K562 (cell line): ENCODE measurements at places on chromosomes 6 and 20.

DNA sequence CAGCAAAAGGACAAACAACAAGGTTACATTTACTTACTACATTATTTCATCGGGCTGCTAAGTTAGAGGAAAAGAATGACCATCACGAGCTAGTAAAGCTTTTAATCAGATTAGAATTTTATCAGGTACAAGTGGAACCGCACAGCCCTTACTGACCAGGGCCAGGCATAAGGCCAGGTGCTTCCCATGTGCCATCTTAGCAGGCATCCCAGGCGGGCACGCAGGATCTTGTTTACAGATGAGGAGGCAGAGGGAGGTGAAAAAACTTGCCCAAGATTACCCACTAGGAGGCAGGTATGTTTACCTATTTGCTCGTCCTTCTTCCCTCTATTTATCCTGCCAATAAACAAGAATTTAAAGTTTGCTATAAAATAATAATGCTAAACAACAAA lies 10.7 kb downstream of the EZR start:
- peaks cover 42% of the 10 kb centered on the region for H3K4me1 ChIP-seq
- no peak overlapping the region for H3K4me3 ChIP-seq
- H3K36me3 ChIP-seq, result peaks cover 68% of the 10 kb centered on the region

DNA sequence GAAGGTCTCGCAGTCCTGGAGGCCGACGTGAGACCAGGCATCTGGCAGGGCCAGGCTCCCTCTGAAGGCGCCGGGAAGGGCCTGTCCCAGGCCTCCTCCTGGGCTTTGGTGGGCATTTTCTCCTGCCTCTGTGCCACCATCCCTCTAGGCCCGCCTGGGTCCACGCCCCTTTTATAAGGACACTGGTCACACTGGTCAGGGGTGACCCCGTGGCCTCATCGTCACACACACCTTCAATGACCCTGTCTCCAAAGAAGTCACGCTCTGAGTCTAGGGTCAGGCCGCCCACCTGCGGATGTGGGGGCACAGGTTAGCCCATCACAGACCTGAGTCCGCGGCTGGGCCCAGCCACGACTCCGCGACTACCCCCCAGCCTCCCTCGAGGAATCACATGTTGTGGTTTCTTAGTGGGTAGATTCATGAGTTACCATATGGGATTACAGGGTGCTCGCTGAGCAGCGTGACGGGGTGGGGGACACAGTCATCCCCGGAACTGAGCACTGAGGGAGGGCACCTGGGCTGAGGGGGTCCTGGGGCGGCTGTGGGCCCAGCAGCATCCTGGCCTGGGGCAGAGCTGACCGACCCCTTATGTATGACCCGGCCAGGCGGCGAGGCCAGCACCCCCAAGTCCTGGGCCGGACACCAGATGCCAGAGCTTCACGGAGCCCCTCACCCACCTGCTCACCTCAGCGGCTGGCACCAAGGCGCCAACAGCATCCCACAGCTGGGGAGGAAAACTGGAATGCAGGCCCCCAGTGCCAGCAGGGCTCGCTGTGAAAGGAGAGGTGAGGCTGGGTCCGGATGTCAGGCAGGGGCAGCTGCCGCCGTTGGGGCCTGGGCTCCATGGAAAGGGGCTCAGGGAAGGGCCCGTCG lies 115.9 kb downstream of the DLL1 start:
- no peaks in the 10 kb centered on the region for H3K36me3 ChIP-seq
- no peak overlapping the region for H3K4me3 ChIP-seq
- no peak overlapping the region for H3K27ac ChIP-seq
- H3K27me3 ChIP-seq, result peaks cover 15% of the 10 kb centered on the region; the same call in 1 of the 2 replicates

- H3K4me3 ChIP-seq, result no peak overlapping the region
- H3K36me3 ChIP-seq, result no peaks in the 10 kb centered on the region
- H3K4me1 ChIP-seq, result peaks cover 33% of the 10 kb centered on the region
- DNase-seq, result no peak
- no peak overlapping the region for H3K27ac ChIP-seq
Observed at GRCh38 chr20:63054681-63055240, 48.0 kb upstream of the BHLHE23 start.

DNA sequence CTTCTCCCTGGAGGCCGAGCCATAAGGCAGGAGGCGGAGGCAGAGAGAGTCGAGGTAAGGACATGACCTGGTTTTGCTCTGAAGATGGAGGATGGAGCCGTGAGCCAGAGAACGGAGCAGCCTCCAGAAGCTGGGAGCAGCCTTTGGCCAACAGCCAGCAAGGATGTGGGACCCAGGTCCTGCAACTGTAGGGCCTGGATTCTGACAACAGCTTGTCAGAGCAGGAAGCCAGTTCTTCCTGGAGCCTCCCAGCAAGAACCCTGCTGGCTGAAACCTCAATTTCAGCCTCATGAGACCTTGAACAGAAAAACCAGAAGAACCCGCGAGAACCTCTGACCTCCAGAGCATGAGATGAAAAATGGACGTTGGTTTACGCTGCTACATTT lies 13.4 kb upstream of the MRGBP start:
- no peak for DNase-seq
- H3K4me3 ChIP-seq, result no peak overlapping the region
- H3K36me3 ChIP-seq, result no peaks in the 10 kb centered on the region
- H3K27me3 ChIP-seq, result no peaks in the 10 kb centered on the region
- no peaks in the 10 kb centered on the region; the same call in 2 of the 3 replicates for H3K4me1 ChIP-seq

DNA sequence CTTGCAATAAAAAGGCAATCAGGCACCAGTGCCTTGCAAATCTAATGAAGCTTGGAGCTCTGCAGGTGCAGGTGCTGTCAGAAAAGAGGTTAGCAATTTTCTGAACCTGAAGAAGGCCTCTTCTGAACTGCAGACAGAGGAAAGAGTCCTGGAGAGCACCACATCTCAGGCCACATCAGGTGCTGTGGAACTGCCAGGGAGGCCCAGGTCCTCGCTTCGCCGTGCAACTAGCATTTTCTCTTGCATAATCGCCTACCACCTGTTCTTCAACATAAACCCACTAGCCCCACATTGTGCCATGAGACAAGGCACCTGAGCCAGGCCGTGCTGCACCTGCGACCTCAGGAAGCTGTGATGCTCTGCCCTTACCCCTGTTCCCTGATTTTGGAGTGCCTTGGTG lies 187.6 kb downstream of the DTNBP1 start:
- no peaks in the 10 kb centered on the region for H3K27me3 ChIP-seq
- peaks cover 46% of the 10 kb centered on the region for H3K36me3 ChIP-seq
- H3K4me3 ChIP-seq, result no peak overlapping the region
- no peak overlapping the region for H3K27ac ChIP-seq
- DNase-seq, result no peak

- H3K4me3 ChIP-seq, result no peak overlapping the region
- no peaks in the 10 kb centered on the region for H3K4me1 ChIP-seq
- H3K27ac ChIP-seq, result no peak overlapping the region
- H3K36me3 ChIP-seq, result no peaks in the 10 kb centered on the region
- H3K27me3 ChIP-seq, result peaks cover 38% of the 10 kb centered on the region
Observed at GRCh38 chr6:3518356-3519190, 61.7 kb upstream of the SLC22A23 start.

DNA sequence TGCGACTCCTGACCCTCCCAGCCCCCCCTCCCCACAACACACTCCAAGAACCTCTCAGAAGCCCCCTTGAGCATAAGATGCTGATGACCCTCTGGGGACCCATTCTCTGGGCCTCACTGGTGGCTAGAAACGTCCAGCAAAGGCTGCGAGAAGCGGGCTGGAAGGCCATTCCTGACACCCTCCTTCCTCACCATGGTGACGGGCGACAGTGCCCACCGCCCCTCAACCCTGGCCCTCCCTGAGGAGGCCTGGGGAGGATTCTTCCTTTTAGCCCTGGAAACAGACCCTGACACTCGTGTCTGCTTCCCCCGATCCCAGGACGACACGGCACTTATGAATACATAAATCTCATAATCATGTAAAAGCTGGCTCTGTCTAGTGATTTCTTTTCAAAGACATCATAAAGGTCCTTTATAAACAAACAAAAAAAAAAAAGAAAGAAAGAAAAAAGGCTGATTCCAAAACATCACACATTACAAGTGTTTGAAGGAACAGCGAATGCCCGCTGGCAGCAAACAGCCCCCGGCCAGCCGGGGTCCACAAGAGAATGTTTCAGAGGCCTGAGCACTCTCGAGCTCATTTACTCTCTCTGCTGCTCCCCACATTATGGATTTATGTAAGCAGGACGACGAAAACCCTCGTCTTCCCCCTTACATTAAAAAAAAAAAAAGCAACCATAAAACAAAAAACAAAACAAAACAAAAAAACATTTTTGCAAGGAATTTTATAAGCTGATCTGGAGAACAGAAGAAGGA lies 40.7 kb downstream of the PREX1 start:
- H3K4me1 ChIP-seq, result peaks cover 9% of the 10 kb centered on the region; the same call in 2 of the 3 replicates
- H3K4me3 ChIP-seq, result no peak overlapping the region
- H3K36me3 ChIP-seq, result no peaks in the 10 kb centered on the region

GRCh38 chr6:114421199-114421598 lies 78.4 kb upstream of the HS3ST5 start:
- no peaks in the 10 kb centered on the region for H3K4me1 ChIP-seq
- no peak overlapping the region for H3K27ac ChIP-seq
- no peak overlapping the region for H3K4me3 ChIP-seq
- no peak for DNase-seq
- H3K36me3 ChIP-seq, result no peaks in the 10 kb centered on the region
- no peaks in the 10 kb centered on the region for H3K27me3 ChIP-seq

GRCh38 chr6:169592558-169592957 lies 109.3 kb downstream of the WDR27 start:
- no peak overlapping the region for H3K4me3 ChIP-seq
- no peaks in the 10 kb centered on the region for H3K36me3 ChIP-seq
- no peak overlapping the region for H3K27ac ChIP-seq
- no peaks in the 10 kb centered on the region for H3K4me1 ChIP-seq
- no peak for DNase-seq

GRCh38 chr6:47440719-47441118 lies 36.9 kb upstream of the CD2AP start:
- no peak for DNase-seq
- no peaks in the 10 kb centered on the region for H3K27me3 ChIP-seq
- peaks cover 12% of the 10 kb centered on the region for H3K4me1 ChIP-seq
- no peak overlapping the region for H3K4me3 ChIP-seq

DNA sequence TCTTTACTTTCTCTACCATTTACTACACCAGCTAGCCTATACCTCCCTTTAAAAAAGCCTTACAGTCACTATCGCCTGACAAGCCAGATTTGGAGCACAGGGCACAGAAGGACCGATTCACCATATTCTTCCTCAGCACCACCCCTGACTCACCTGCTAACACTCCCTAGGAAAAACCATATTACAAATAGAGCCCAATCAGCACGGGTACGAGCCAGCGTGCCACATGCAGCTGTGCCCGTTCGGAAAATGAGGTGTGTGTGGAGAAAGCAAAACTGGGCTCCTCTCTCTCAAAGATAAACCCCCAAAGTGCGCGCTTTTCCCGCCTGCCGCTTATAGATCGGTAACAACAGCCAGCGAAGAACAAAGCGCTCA lies 1.2 kb downstream of the SYNCRIP start:
- H3K27ac ChIP-seq, result peak overlapping the region; percentile 98
- DNase-seq, result no peak
- H3K27me3 ChIP-seq, result no peaks in the 10 kb centered on the region
- H3K4me1 ChIP-seq, result peaks cover 19% of the 10 kb centered on the region

- DNase-seq, result no peak
- no peaks in the 10 kb centered on the region for H3K36me3 ChIP-seq
- no peak overlapping the region for H3K27ac ChIP-seq
- no peaks in the 10 kb centered on the region for H3K4me1 ChIP-seq
- no peak overlapping the region for H3K4me3 ChIP-seq
Observed at GRCh38 chr6:104604685-104605084, 255.0 kb downstream of the HACE1 start.

DNA sequence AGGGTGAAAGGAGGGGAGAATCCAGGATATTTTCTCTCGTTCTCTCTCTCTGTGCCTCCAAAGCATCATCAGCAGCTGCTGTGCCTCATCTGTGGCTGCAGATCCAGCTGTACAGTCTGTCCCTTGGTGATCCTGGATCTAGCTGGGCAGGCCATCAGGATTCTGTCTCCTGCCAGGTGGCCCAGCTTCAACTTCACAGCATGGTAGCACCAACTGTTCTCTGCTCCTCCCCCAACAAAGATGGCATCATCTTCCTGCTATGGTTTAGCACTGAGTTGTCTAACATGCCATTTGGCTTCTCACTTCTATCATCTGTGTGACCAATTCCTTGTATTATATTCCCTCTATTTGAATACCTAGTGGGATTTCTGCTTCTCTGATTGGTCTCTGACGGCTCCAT lies 28.6 kb upstream of the ARFGEF2 start:
- no peak for DNase-seq
- H3K4me3 ChIP-seq, result no peak overlapping the region
- H3K27me3 ChIP-seq, result peaks cover 10% of the 10 kb centered on the region; the same call in 1 of the 3 replicates

GRCh38 chr20:36153736-36154699 lies 522 bp upstream of the EPB41L1 start:
- no peak overlapping the region for H3K27ac ChIP-seq
- peaks cover 13% of the 10 kb centered on the region for H3K4me1 ChIP-seq
- H3K4me3 ChIP-seq, result no peak overlapping the region
- H3K27me3 ChIP-seq, result peaks cover 14% of the 10 kb centered on the region; the same call in 2 of the 3 replicates

- H3K27me3 ChIP-seq, result no peaks in the 10 kb centered on the region; the same call in 1 of the 2 replicates
- H3K4me3 ChIP-seq, result no peak overlapping the region
- no peak overlapping the region for H3K27ac ChIP-seq
- no peak for DNase-seq
- H3K36me3 ChIP-seq, result no peaks in the 10 kb centered on the region
Observed at GRCh38 chr6:99032396-99032795, 84.7 kb upstream of the FBXL4 start.

DNA sequence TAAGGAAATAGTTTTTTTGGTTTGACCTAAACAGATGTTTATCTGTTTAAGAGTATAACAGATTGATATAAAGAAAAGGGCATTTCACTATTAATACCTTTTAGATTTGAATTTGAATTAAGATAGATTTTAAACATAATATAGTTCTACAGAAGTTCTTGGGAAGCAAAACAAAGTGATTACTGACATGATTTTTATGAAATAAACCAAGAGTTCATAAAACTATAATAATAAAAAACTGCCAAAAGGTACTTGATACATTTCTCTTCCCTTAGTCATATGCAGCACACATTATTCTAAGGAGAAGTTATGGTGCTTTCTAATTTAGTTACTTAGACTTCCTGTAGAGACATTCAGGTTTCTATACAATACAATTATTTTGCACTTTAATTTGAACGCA lies 9.6 kb downstream of the STXBP5 start:
- no peak for DNase-seq
- peak overlapping the region; percentile 12; the same call in 1 of the 3 replicates for H3K27ac ChIP-seq
- no peaks in the 10 kb centered on the region for H3K27me3 ChIP-seq
- peaks cover 90% of the 10 kb centered on the region for H3K36me3 ChIP-seq
